Vagina (tissue), 2 donors: ENCODE measurements at places on chromosomes 4 and X.

GRCh38 chr4:102400898-102401297 lies 55.6 kb upstream of the SLC39A8 start:
- no peak for DNase-seq

- no peak for DNase-seq
Measured at GRCh38 chr4:53228036-53228435, 137.8 kb downstream of the SCFD2 start.

- no peak for DNase-seq
Measured at GRCh38 chr4:44670506-44671199, 7.6 kb upstream of the GUF1 start.

- DNase-seq: no peak
Measured at GRCh38 chr4:13830449-13830848, 202.9 kb upstream of the BOD1L1 start.

- DNase-seq: no peak
Measured at GRCh38 chr4:113049421-113050370, at the start of gene ANK2. Gene ANK2, plus strand, starts transcription at chr4:113049653. Its CDS starts 76 bp downstream, at chr4:113049729.

GRCh38 chrX:9957743-9958142 lies 9.4 kb upstream of the CLDN34 start:
- DNase-seq: no peak

DNA sequence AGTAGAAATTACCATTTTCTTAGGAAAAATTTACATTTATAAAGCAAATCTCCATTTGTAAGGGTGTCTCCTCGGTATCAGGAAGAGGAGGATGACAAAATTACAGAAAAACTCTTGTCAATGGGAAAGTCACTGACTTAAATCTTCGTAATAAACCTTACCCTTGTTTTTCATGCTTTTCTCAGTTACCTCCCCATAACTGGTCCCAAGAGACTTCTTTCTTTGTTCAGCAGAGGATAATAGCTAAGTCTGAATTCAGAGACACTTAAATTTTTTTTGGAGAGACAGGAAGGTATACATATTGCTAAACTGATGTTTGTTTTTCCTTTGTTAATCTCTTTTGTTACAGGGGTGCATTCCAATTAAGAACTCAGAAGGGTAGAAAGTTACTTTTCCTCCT lies 125.5 kb upstream of the JADE1 start:
- no peak for DNase-seq

GRCh38 chr4:176259330-176260090 lies 9.5 kb downstream of the ASB5 start:
- DNase-seq: no peak

GRCh38 chr4:1290165-1290977 lies 680 bp downstream of the MAEA start:
- no peak for DNase-seq

DNA sequence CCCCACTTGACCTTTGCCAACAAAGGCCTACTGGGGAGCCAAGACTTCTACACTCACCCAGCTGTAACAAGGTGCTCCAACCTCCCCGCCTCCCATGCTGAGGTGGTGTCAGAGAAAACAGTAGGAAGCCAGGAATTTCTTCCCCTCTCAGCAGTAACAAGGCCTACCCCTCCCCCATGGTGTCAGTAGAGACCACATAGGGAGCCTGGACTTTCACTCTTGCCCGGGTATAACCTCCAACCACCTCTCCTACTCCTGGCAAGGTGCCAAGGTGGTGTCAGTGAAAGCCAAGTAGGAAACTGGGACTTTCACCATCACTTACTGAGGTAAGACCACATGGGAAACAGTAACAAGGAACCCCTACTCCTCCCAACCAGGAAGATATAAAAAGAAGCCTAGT lies 93.1 kb downstream of the SLC16A2 start:
- peak; percentile 52 for DNase-seq

DNA sequence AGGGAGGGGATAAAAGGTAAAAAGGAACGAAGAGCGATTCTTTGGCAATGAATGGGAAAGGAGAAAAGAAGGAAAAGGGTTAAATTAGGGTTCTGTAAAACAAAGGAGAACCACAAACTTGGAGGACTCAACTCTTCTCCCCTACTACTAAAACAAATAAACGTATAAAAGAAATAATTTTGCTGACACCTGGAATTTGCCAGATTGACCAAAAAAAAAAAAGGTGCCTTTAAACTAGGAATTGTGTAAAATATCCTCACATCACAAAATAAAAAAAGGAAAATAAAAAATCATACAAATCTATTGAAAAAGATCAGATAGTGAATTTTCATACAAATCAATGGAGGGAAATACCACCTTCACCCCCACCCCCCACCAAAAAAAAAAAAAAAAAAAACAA lies 129.3 kb downstream of the BMPR1B start:
- no peak for DNase-seq

- DNase-seq: no peak
Measured at GRCh38 chr4:133775881-133776280, 425.7 kb downstream of the PABPC4L start.

DNA sequence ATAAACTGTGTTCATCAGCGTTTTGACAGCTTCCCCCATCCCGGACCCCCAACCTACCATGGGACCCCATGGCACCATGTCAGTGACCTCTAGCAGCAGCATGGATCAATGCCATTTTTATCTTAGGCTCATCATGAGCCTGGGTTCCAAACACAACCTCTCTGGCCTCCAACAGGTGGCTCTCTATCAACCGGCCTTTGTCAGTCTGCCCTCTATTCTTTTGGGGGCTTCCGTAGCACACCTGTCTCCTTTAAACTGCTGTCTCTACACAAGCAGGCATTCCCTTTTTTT lies 721 bp upstream of the TMEM150C start:
- no peak for DNase-seq

- DNase-seq: peak; percentile 81
Measured at GRCh38 chr4:3340700-3341083, 47.9 kb downstream of the RGS12 start.

GRCh38 chr4:5724377-5724776 lies 13.4 kb downstream of the EVC start:
- DNase-seq: no peak

DNA sequence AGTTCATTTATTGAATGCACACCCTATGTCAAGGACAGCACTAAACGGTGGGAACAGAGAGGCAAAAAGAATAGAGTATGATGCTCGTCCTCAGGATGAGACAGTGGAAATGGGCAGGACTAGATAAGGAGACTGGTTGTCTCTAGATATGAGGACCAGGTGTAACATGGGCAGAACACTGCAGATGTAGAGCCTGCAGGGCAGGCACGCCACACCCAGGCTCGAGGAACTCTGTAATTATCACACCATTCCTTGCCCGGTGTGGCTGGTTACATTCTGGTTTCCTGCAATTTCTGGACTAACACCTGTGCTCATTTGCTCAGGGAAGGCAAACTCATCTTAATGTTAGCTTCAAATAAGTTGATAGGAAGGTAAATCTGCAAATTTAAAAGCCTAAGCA lies 334.4 kb downstream of the DHX15 start:
- DNase-seq: no peak

GRCh38 chrX:45274576-45274975 lies 73.9 kb upstream of the DIPK2B start:
- no peak for DNase-seq

- no peak for DNase-seq
Measured at GRCh38 chr4:148311526-148311925, 130.7 kb downstream of the NR3C2 start.

DNA sequence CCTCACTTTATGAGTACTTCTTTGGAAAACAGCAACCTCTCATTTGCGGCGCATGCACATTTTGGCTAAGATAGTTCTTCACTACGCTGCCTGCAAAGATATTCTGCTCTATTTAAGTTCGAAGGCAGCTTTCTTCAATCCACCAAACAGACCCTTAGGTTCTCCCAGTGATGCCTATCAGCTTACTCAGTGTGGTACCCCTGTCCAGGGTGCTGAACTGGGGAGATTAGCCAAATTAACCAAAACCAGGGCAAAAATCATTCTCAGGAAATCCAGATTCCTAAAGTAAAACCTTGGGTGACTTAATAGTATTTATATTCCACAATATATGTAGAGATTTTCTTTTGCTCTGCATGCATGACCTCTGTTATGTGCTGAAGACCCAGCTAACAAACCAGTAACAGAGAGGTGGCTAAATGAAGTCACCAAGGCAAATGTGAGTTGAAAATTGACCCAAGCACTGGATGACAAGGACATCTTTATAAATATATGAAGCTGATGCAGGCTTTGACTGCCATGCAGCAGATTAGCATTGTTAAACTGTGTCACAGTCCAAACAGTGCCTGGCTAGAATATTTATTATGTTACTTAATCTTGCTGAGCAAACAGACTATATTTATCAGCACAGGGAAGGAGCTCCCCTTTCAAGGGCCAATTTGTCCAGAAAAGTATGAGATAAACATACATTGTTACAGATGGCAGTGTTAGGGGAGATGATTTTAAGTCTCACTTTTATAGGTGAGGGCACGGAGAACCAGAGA lies 418.2 kb downstream of the STIM2 start:
- no peak for DNase-seq

DNA sequence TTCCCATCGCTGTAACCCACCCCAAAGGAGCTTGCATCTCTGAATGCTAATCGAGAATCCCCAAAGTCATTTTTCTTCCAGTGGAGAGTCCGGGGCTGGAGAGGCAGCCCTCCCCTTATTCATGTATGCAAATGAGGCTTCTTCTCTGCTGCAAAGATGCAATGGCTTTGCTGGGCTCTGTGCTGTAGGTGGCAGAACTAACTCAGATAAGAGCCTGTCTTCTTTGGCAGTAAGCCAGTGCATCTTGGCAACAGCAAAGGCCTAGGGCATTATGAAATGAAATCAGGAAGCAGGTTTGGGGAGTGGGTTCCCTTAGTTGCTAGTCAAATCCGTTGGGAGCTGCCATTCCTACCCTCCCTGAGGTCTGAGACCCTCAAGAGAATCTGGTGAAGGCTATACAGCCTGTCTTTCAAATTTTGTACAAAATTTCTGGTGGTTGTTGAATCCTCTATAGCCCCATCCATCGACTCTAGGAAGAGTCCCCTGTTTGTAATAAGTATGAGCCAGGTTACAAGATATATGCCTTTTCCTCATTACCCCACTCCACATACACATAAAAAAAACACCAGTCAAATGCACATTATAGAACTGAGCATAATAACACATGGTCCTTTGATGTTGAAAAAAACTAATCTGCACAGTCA lies 290.6 kb upstream of the TAPT1 start:
- no peak for DNase-seq

GRCh38 chr4:11426731-11427120 lies 2.0 kb downstream of the HS3ST1 start:
- no peak for DNase-seq

DNA sequence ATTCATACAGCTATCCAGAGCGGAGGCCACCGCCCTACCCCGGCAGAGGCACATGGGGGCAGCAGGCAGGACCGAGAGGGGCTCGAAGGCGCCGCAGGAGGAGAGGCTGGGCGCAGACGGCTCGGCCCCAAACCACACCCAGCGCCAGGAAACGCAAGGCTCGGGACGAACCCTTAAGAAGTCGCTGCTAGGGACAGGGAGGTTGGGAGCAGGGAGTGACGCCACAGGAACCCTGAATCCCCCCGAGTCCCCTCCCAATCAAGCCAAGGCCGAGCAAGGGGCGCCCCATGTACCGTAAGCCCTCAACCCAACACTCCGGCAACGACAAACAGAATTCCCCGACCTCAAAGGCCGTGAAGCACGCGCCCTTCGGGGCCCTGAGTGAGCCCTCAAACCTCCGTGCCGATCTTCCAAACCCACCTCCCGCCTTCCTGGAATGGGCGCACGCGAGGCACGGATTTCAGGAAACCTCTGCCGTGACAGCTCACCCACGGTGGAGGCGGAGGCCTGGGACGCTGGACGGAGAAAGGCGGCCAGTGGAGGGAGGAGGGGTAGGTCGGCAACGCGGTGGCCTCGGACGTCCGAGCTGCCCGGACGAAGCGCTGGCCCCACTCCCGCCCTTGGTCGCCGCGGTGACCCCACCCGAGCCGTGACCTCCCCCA lies 1.8 kb downstream of the ZFYVE28 start:
- DNase-seq: no peak

DNA sequence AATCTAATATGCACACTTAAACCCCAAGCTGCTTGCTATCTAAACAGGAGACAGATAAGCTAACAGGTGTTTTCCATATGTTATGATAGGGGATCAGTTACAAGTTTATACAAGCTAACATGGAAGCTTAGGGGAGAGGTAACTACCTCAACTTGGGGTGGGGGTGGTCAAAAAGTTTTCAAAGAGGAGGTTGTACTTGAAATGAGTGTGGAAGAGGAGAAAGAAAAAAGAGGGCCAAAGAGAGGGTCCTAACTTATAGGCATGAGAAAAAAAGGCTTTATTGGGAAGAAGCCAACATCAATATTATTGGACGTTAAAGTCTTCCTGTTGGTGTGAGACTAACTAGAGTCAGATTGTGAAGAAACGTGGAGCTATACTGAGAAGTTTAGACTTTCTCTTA lies 205.9 kb downstream of the NDST4 start:
- no peak for DNase-seq

- no peak for DNase-seq
Measured at GRCh38 chr4:121108557-121108956, 36.2 kb upstream of the NDNF start.

DNA sequence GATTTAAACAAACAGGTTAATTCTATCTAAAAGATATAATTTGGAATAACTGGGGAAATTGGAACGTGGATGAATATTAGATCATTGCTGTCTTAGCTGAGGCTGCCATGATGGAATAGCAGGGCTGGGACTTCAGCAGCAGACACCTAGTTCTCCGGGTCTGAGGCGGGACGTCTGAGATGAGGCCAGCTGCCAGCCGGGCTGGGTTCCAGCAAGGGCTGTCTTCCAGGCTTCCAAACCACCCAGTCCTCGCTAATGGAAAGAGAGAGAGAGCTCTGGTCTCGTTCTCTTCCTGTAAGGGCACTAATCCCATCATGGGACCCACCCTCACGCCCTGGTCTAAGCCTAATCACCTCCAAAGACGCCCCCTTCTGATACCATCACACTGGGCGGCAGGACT lies 85.7 kb downstream of the ADRA2C start:
- no peak for DNase-seq

GRCh38 chr4:120769227-120769626 lies 153.3 kb downstream of the PRDM5 start:
- DNase-seq: no peak

- no peak for DNase-seq
Measured at GRCh38 chr4:76214177-76214675, 602 bp upstream of the SCARB2 start.

GRCh38 chrX:106585478-106585877 lies 26.3 kb upstream of the RADX start:
- DNase-seq: no peak

GRCh38 chrX:115038406-115038805 lies 21.0 kb upstream of the IL13RA2 start:
- no peak for DNase-seq

- no peak for DNase-seq
Measured at GRCh38 chr4:40317916-40318658, 17.0 kb upstream of the CHRNA9 start.

DNA sequence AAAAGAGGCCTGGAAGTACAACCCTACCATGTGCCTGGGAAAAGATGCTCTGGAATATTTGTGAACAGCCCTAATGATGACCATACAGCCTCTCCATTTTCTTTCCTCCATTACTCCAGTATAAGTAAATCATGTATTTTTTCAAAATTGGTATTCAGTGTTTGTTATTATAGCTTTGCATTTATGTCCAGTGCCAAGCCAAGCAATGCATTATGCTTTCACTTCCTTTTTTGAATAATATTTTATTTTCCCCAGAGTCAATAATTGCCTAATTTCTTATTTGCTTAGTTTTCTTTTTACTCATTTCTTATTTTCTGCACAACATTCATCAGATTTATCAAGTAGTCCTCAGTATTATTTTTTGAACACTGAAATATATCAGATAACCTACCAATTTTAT lies 49.3 kb upstream of the EOLA2 start:
- no peak for DNase-seq
